ENCODE measurements at places on chromosomes 13 and 19. TPM values are rescaled to one million over a fixed set of nuclear protein-coding genes. Genes with fewer than 3 reads are reported as not detected.

ZSCAN1 gene
- not detected for total RNA-seq

ATP8B3 gene
- total RNA-seq, result 0.89 TPM

ZNF83 gene
- 15.8 TPM for total RNA-seq

CPB2 gene
- not detected for total RNA-seq

LILRA6 gene
- 2.3 TPM for total RNA-seq

PRTN3 gene
- total RNA-seq, result not detected

ZNF160 gene
- 19.2 TPM for total RNA-seq

DMKN gene
- total RNA-seq, result 16.1 TPM

ZNF77 gene
- 2.2 TPM for total RNA-seq

DNA sequence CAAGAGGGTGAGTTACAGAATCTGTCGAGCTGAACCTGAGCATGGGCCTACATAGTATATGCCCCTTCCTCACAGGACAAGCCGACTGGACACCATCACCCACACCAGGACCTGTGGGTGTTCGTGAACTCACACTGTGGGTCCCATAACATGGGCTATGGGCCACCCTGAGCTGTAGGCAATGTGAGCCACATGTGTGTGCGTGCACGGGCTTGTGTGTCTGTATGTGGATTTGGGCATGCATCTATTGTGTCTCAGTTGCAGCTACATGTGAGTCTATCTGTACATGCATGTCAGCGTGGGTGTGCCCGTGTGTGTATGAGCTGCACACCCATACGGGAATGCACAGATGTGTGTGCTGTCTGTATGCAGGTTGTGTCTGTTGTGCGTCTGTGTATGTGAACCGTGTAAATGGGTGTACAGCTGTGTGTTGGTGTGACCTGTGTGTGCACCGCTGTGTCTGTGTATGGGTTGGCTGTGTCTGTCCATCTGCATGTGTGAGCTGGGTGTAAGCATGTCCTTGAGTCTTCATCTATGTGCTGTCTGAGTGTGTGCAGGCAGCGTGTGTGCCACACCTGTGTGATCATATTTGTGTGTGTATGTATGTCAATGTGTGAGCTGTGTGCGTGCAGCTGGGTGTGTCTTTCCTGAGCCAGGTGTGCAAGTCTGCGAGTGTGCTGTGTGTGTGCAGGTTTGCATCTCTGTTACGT is 1.7 kb downstream of the NOTCH3 start:
- no peak for DNase-seq

GRCh38 chr13:62375653-62376052 is 960.0 kb upstream of the PCDH20 start:
- no peak for DNase-seq

DNA sequence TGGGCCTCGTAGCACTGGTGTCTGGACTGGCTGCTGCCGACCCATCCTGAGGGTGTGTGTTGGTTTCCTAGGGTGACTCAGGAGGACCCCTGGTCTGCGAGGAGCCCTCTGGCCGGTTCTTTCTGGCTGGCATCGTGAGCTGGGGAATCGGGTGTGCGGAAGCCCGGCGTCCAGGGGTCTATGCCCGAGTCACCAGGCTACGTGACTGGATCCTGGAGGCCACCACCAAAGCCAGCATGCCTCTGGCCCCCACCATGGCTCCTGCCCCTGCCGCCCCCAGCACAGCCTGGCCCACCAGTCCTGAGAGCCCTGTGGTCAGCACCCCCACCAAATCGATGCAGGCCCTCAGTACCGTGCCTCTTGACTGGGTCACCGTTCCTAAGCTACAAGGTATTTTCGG is 13.8 kb downstream of the TIMM13 start:
- no peak for DNase-seq

DNA sequence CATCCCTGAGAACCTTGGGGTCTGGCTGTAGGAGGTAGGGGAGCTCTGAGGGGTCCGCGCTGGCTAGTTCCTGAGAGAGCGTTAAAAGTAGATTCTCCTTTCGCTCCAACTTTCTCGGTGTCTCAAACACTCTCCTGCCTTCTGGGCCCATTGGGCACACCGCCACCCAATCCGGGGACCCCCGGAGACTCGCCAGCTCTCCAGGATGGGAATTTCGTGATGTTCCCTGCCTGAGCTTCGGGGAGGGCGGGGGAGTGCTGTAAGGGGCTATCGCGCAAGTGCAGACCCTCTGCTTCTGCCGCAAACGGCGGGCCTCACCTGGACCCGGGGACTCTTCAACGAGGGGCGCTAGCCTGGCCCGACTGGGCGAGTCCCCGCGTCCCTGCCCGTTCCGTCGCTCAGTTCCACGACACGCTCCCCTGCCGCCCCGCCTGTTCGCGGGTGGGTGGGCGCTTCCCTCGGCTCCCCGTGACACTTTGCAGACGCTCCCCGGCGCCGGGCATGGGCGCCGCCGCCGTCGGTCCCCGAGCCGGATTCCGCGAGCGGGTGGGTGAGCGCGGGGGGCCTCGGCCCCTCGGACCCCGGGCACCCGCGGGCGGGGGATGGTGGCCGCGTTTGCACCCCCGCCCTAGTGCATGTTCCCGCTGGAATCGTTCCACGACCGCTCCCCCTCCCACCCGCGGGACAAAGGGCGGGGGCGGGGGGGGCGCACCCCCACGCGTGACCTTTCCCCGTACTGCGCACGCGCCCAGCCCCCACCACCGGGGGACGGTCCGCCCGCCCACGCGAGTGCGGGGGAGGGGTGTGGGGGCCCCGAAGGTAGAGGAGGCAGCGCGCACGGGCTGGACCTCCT is at the start of gene CCDC106:
Gene CCDC106, plus strand, starts transcription at position 481 of the 853 bp plus-strand sequence. CDS start 835 bp downstream, outside the sequence.
- DNase-seq, result peak; percentile 81

- no peak for DNase-seq
These were observed 89.0 kb upstream of the CSNK1A1L start for GRCh38 chr13:37194428-37194861.

DNA sequence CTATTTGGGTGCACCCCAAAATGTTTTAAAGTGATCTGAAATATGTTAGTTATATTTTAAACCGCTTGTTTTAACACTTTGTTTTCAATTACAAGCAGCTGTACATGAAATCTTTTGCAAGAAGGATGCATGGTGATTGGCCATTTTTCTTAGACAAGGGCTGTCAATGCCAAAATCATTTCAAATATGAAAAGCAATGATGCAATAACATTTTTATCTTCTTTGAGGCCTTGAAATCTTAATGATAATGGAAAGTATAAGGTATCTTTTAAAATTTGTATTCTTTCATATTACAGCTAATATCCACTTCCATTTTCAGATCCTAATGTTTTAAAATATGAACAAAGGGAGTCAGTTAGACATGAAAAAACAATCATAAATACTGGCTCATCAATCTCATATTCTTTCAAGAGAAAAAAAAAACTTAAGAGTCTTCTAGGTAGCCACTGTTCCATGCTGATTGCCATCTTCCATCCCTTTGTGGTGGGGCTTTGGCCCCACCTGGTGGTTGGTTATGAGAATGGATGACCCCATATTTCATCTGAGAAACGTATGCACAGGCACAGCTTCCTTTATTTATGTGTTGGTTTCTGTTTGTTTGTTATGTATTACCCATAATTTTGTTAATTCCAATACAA is 330.3 kb upstream of the MIR17HG start:
- DNase-seq, result no peak

DNA sequence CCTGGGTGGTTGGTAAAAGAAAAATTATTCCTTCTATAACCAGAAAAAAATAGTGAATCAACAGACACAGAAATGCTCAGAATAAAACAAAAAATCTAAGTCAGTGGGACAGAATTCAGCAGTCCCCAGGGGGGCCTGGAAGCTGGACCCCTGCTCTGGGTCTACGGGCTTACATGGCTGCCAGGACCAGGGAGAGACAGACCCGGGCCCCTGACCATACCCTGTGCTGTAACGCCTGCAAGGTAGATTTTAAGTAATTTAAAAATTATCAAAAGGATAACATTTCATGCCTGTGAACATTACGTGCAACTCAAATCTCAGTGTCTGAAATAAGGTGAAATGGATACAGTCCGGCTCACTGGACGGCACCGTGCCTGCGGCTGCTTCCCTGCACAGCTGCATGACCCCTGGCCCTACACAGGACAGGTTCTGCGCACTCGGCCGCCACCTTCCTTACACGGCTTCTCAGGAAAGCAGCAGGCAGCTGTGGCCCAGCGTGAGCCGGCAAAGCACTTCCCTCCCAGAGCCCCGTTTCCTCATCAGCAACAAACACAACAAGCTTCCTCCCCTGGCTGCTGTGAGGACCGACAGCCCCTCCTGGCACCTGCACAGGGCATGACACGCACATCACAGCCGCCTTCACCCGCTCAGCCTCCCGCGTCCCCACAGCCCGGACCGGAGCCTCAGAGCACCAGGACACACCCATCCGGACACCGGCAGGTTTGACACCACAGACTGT is 22.2 kb downstream of the RASA3 start:
- peak; percentile 54 for DNase-seq

- DNase-seq, result no peak
These were observed 138.6 kb downstream of the KCNRG start for GRCh38 chr13:50153876-50154275.

- DNase-seq, result no peak
These were observed 37.7 kb downstream of the ATP11A start for GRCh38 chr13:112727581-112727980.

- peak; percentile 84 for DNase-seq
These were observed at the start of gene GPI for GRCh38 chr19:34364830-34365462. GPI (plus strand) TSS chr19:34365196; CDS start chr19:34365267, 71 bp downstream.

DNA sequence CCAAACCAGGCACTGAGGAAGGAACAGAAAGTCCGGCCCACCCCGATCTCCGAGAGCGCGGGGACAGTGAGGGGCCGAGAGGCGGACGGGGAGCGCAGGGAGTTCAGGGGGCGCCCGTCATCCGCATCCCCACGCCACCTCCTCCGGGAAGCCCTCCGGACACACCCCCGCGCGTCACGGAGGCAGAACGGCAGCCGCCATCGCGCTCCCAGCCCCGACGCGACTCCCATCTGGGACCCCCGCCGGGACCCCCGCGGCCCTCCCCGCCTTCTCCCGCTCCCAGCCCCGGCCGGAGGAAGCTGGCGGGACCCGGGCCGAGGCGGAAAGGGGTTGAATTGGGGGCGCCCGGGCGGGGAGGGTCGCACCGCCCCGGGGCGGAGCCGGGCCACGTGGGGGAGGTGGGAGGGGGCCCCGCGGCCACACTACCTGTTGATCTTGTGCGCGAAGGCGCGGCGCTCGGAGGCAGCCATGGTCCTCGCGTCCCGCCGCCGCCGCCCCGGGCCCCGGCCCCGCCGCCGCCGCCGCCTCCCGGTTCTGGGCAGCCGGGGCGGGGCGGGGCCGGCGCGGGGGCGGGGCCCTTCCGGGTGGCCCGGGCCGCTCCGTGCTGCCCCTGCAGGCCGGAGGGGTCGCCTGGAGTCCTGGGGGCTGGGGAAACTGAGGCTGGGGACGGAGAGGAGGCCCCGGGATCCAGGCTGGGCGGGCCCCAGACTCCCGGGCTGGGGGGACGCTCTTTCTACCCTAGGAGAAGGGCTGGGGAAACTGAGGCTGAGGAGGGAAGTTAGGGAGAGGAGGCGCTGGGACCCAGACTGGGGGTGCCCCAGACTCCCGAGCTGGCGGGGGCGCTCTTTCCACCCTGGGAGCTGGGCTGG is at the start of gene DOCK6:
Gene DOCK6, minus strand, starts transcription at position 554 of the 869 bp plus-strand sequence. Its CDS starts 84 bp downstream, at position 470.
- peak; percentile 76 for DNase-seq

Data from left ventricle myocardium superior (tissue), 1 donor.